ENCODE measurements at places on chromosomes 13 and 19.

DNA sequence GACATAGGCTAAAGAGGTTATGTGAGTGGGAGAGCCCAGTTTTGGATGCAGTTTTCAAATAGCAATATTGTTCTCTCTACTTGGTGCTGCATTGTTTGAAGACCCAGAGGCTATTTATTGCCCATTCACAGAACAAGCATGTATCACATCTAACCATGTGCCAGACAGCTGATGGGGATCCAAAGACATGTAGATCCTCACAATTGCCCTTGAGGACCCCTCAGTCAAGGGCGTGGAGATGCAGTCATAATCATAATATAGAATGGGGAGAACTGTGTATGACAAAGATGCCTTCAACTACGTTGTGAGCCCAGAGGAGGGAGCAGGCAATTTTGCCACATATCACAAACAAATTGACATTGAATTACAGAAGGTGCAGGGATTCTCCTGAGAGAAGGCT, 70.5 kb downstream of the NHLRC3 start:
- DNase-seq: no peak

- no peak for DNase-seq
These were observed 24.9 kb downstream of the RCN3 start for GRCh38 chr19:49552749-49553148.

- no peak for DNase-seq
These were observed 20.2 kb downstream of the NAXD start for GRCh38 chr13:110635405-110636002.

DNA sequence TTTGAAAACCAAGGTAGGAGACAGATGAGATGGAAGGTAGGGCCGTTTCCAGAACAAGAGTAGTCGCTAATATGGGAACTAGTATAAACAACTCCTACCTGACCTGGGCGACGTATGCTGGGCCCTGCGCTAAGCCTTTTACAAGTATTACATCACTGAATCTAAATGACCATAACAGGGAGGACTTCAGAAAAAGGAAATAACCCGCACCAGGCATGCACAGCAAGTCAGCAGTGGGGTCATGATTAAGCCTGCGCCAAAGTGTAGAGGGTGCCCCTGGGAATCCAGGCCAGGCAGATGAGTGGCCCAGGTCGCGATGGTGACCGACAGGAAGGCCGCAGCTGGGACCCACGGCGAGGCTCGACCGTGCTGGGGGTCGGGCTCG, 613 bp downstream of the ATP13A1 start:
- no peak for DNase-seq
